ENCODE measurements at places on chromosomes 11 and 22.
A peak's percentile ranks its signal among the peaks of the same experiment; 100 is the strongest.

GRCh38 chr11:103529181-103529684 is 420.0 kb downstream of the DYNC2H1 start:
- no peak for DNase-seq

DNA sequence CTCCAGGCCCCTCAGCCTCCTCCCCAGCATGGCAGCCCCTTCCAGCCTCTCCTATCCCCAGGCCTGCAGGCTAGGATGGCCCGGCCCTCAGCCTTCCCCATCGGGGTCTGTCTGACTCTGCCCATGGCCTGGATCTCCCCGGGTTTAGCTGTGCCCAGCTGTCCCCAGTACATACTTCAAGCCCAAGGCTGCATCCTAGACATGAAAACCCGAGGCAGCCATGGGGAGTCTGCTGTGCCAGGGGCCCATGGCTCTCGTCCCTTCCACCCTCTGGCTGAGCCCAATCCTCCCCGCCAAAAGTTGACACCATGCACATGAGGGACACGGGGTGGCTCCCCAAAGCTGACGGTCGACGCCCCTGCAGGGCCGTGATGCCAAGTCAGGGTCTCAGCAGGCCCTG is 22.2 kb upstream of the FADD start:
- no peak for DNase-seq

- no peak for DNase-seq
Measured at GRCh38 chr22:27874764-27875163, 44.3 kb downstream of the PITPNB start.

- peak; percentile 4 for DNase-seq
Measured at GRCh38 chr11:2270322-2271076, at the start of gene ASCL2. Gene ASCL2 (minus strand): TSS chr11:2270588. CDS start chr11:2270332, 256 bp downstream.

DNA sequence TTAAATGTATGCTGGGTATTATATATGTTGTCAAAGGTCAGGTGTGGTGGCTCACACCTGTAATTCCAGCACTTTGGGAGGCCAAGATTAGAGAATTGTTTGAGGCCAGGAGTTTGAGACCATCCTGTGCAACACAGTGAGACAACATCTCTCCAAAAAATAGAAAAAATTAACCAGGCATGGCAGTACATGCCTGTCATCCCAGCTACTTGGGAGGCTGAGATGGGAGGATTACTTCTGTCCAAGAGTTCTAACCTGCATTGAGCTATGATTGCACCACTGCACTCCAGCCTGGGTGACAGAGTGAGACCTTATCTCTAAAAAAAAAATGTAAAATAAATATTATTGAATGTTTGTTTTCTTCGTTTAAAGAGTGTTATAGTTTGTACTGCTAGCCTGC is 11.3 kb upstream of the OR6X1 start:
- no peak for DNase-seq

- DNase-seq, result no peak
Measured at GRCh38 chr22:29172216-29172615, 33.5 kb upstream of the EMID1 start.

GRCh38 chr11:125517116-125517770 is 21.2 kb upstream of the FEZ1 start:
- DNase-seq, result peak; percentile 51

DNA sequence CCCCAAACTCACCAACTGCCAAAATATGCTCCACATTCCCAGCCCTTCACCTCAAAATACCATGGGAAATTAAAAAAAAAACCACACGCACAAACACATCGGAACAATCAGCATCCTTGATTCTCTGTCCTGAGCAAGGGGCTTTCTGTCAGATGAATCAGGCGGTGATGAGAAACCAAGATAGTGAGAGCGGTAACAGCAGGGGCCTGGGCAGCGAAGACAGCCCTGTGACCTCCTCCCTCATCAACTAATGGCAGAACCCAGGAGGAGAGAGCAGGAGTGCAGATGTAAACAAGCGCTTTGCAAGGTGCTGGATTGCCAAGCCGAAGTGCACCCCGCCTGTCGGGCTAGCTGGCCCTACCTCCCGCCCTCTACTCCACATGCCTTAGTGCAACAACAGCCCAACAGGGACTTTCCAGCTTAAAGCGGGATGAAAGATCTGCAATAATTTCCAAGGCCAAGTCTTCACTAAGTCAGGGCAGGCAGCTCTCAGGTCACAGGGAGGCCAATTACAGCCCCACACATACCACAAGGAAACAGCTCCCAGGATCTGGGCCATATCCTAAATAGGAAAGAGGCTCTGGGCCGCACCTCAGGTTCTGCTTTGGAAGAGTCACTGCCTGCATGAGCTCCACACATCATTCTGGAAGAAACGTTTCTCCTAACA is 72.2 kb upstream of the BID start:
- DNase-seq, result no peak

DNA sequence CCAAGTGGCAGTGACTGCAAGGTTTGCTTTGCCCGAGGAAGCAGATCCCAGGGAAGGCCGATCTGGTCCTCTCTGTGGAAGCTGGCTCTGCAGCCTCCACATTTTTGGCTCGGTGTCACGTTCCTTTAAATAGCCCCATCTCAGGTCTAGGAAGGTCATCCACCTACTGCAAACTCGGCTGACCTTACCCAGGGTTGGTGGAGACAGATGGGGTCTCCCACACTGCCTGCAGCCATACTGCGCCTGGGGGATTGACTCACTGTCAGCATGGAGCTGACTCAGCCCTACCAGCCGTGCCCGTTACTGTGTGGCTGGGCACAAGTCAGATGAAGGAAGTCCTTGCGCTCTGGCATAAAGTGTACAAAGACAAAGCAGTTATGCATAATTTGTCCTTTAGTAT is 16.9 kb downstream of the CDPF1 start:
- DNase-seq, result no peak
